ENCODE measurements at places on chromosomes 7 and 10. TPM values are rescaled to one million over a fixed set of nuclear protein-coding genes. Genes with fewer than 3 reads are reported as not detected.
A peak's percentile ranks its signal among the peaks of the same experiment; 100 is the strongest.

CLDN3 gene
- total RNA-seq, result not detected

GRCh38 chr10:43771675-43772074 lies 123.0 kb upstream of the ZNF32 start:
- no peaks in the 10 kb centered on the region for H3K4me1 ChIP-seq
- no peaks in the 10 kb centered on the region for H3K27me3 ChIP-seq
- DNase-seq, result no peak
- no peak overlapping the region for H3K4me3 ChIP-seq
- H3K36me3 ChIP-seq, result no peaks in the 10 kb centered on the region
- H3K27ac ChIP-seq, result no peak overlapping the region

DNA sequence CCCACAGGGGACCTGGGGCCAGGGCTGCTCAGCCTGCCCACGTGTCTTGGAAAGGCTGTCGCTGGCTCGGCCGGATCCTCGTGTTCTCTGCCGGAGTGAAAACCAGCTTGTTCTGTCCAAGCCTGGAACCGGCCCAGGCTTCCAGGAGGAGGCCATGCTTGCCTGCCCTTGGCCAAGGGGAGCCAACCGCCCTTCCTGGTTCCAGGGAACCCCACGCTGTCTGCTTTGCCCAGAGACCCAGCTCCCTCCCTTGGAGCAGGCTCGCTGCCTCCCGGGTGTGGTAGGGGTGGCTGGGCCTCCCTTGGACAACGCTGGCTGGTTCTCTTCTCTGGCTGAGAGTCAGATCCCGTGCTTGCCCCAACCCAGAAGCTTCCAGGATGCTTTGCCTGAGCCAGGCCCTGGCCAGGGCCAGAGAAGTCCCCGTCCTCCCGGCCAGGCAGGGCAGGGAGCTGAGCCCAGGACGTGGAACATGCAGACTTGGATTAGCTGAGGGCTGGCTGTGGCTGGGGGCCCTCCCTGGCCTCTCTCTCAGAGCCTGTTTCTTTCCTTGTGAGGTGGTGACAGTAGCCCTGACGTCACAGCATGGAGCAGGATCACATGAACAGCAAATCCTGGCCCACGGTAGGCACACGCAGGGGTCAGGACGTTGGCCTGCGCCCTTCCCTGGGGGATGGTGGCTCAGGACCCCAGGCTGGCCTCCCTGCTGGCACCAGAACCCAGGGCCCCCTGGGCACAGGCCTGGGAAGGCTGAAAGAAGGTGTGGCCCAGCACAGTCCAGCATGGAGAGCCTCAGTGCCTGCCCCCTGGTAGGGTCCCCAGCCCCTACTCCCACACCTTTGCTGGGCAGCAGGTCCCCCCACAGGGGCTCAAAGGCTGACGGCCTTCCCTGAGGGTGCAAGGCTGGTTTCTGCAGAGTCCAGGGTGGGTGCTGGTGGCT lies 67.5 kb downstream of the PWWP2B start:
- peak overlapping the region; percentile 1 for H3K4me3 ChIP-seq
- H3K27me3 ChIP-seq, result peaks cover 4% of the 10 kb centered on the region
- H3K4me1 ChIP-seq, result peaks cover 14% of the 10 kb centered on the region
- peak overlapping the region; percentile 90 for H3K27ac ChIP-seq
- H3K36me3 ChIP-seq, result no peaks in the 10 kb centered on the region
- DNase-seq, result peak; percentile 83

CNNM1 gene
- 0.98 TPM for total RNA-seq
